ENCODE measurements at places on chromosomes 16 and 17. TPM values are rescaled to one million over a fixed set of nuclear protein-coding genes. Genes with fewer than 3 reads are reported as not detected.

DNA sequence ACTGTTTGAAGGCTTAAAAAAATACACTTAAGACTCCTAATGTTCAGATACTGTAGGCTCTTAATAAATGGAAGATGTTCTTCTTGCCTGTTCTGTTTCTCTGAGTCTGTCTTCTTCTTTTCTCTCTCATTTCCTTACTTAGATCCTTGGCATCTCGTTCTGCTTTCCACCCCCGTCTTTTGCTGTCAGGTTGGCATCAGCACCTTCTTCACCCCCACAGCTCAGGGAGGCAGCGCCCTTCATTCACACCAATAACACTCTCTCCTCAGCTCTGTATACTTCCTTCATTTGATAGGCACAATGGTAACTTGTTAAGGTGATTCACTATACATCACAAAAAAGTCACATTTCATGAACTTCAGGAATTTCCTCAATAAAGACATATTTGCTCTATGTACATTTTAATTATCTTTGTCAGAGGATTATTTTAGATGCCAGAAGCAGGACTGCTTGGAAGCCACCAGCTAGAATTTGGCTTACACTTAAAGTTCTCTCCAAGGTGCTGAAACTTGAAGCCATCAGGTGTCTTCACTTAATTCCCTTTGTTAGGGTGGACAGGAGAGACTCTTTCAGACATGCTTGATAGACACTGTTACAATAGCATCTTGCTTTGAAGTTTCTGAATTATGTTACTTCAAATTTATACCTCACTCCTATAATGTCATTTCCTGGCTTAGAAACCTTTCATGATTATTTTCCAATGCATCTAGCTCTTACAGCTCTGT is 670.1 kb upstream of the C16orf82 start:
- no peak for DNase-seq

GRCh38 chr16:3983081-3983520 is 102.6 kb upstream of the CREBBP start:
- DNase-seq: peak; percentile 70

- no peak for DNase-seq
Observed at GRCh38 chr16:49969091-49970030, 55.7 kb upstream of the CNEP1R1 start.

DNA sequence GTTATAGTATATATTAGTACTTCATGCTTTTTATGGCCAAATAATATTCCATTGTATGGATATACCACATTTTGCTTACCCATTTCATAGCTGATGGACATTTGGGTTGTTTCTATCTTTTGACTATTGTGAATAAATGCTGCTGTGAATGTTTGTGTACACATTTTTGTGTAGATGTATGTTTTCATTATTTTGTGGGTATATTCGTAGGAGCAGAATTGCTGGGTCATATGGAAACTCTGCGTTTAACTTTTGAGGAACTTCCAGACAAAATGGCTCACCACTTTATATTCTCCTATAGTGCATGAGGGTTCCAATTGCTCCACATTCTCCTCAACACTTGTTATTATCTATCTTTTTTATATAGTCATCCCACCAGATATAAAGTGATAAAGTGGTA is 88.6 kb downstream of the CCT6B start:
- DNase-seq: no peak

- DNase-seq: peak; percentile 65
Observed at GRCh38 chr16:1773703-1774447, 941 bp upstream of the MRPS34 start.

- no peak for DNase-seq
Observed at GRCh38 chr16:69338557-69339288, 641 bp downstream of the COG8 start.

GRCh38 chr17:83057397-83057761 is 22.0 kb upstream of the METRNL start:
- DNase-seq: no peak

- no peak for DNase-seq
Observed at GRCh38 chr16:51834794-51835193, 683.7 kb upstream of the SALL1 start.

GRCh38 chr16:25210758-25211157 is 6.0 kb upstream of the AQP8 start:
- no peak for DNase-seq

DNA sequence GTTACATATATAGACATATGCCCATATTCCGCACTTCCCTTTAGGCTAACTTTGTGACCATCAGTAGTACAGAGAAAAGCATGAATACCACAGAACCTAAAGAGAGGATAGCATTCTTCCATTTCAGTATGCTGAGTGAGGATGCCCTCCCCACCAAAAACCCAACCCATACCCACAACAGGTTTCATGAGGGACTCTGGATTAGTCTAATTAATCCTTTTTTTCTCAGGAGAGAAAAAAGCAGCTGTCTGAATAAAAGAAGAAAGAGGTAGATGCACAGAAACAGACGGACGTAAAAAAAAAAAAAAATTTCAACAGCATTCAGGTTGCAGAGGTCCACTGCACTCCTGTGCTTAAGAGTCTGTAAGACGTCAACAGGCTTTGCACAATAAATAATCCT is 6.7 kb downstream of the MMD start:
- no peak for DNase-seq

GRCh38 chr16:21708533-21709115 is 44.9 kb downstream of the OTOA start:
- peak; percentile 69 for DNase-seq

Gene DOC2B
- 5.8 TPM for polyA plus RNA-seq

Gene CMTM2
- polyA plus RNA-seq: not detected

Gene C17orf107
- polyA plus RNA-seq: 0.42 TPM
